ENCODE measurements at places on chromosomes 1 and 21.

- DNase-seq, result no peak
Measured at GRCh38 chr1:87464022-87464490, 135.4 kb downstream of the LMO4 start.

DNA sequence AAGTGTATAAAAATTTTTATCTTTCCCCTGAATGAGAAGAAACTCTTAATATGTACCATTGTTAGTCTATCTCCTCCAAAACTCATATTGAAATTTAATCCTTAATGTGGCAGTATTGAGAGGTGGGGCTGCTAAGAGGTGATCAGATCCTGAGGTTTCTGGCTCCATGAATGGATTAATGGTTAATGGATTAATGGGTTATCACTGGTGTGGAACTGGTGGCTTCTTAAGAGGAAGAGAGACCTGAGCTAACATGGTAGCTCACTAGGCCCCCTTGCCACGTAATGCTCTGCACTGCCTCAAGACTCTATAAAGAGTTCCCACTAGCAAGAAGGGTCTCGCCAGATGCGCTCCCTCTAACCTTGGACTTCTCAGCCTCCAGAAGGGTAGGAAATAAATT lies 70.6 kb upstream of the ZBTB18 start:
- no peak for DNase-seq

DNA sequence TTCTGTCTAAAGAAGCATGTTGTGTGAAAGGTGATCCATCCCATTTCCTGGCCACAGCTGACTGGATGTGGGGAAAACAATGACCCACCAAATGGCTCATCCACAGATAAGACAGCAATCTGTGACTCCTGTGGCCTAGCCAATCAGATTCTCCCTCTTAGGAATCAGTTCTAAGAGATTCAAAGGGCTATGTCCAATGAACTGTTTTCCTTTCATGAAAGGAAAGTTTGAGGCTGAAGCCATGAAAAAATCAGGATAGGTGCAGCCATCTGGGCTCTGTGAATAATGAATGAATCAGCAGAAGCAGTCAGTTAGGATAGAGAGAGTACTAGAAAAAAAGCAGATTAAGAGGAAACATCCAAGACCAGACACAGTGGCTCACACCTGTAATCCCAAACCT lies 164.7 kb downstream of the NRIP1 start:
- DNase-seq, result no peak

GRCh38 chr1:245952383-245953026 lies 554.6 kb downstream of the SMYD3 start:
- no peak for DNase-seq

GRCh38 chr1:113415310-113416070 lies 25.2 kb downstream of the MAGI3 start:
- no peak for DNase-seq

DNA sequence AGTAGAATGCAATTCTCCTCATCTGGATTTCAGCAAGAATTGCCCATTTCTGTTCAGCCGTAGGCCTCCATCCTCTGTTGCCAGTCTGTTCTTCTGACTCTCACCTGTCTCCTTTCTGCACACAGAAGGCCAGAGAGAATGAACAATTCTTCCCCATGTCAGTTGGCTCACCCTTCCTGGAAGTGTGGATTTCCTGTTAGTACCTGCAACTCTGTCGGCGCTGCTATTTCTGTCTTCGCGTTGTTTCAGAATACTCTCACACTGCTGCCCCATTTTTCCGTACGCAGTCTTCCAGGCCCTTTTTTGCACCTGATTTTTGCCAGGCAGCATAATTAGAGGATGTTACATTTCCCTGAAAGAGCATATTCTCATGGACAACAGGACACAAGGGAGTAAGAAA lies 200.7 kb downstream of the FGGY start:
- DNase-seq, result no peak

GRCh38 chr1:45385302-45385701 lies 45.1 kb upstream of the MUTYH start:
- DNase-seq, result no peak

GRCh38 chr1:230913496-230913895 lies 45.2 kb upstream of the C1orf198 start:
- no peak for DNase-seq

DNA sequence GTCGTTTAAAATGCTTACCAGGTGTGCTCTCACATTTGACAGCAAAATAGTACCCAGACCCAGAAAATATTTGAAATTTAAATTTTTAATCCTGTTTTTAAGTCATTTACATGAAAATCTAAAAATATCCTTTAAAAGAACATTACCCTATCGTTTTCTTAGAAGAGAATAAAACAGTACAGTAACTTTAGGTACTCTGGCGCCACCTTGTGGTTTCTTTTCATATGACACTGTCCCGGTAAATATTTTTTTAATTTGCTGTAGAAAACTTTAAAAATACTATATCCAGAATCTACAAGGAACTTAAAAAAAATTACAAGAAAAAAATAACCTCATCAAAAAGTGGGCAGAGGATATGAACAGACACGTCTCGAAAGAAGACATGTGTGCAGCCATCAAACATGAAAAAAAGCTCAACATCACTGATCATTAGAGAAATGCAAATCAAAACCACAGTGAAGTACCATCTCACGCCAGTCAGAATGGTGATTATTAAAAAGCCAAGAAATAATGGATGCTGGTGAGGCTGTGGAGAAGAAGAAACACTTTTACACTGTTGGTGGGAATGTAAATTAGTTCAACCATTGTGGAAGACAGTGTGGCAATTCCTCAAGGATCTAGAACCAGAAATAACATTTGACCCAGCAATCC lies 129.2 kb downstream of the RGS21 start:
- DNase-seq, result peak; percentile 56

DNA sequence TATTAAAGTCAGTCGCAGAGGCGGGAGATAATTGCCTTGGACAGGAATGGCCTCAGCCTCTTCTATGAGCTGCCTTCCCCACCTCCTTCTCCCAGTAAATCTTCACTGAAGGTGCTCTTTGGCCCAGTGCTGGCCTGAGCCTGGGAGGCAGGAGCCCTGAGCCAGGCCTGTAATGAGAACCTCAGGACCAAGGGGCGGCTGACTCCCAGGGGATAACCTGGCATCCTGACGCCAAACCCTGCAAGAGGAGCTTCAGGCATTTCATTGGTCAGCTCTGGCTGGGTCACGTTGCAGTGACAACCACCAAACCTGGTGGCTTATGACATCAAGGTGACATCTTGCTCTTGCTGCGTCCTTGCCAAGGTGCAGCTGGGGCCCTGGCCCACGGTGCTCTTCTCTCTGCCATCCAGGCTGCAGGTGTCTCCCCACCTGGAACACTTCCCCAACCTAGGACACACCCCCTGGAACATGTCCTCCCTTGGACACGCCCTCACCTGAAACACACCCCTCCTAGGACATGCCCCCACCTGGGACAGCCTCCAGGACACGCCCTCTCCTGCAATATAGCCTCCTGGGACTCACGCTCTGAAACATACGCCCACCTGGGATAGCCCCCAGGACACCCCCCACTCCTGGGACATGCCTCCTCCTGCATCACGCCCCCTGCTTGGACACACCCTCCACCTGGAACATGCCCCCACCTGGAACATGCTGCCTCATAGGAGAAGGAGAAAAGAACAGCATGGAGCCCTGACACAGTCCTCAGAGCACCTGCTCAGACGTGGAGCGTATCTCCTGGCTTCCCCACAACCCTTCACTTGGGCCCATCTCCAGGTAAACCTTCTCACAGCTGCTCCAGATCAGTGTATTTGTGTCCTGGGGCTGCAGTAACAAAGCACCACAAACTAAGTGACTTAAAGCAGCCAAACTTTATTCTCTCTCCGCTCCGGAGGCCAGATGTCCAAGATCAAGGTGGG lies 333.6 kb downstream of the NPHP4 start:
- no peak for DNase-seq

DNA sequence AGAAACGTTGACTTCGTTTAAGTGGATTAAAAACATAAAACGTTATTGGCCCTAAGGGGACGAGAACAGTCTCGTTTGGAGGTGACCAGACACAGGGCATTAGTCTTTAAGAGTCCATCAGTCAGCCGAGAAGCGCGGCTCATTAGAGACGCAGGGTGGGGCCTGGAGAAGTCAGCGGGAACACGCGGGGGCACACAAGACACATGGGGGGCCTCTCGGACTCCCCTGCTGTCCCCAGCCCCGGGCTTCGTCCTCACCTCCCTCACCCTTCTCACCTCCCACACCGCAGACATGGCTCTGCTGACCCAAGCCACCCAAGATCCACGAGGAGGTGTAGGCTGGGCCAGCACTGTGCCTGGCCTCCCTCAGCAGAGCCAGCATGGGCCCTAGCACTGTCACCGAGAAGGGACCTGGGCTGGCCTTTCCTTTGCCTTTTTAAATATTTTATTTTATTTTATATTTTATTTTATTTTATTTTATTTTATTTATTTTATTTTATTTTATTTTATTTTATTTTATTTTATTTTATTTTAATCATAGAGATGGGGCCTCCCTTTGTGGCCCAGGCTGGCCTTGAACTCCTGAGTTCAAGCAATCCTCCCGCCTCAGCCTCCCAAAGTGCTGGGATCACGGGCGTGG lies 48.9 kb downstream of the MORN1 start:
- DNase-seq, result no peak

- peak; percentile 12 for DNase-seq
Measured at GRCh38 chr1:67144696-67145095, 9.9 kb upstream of the C1orf141 start.

DNA sequence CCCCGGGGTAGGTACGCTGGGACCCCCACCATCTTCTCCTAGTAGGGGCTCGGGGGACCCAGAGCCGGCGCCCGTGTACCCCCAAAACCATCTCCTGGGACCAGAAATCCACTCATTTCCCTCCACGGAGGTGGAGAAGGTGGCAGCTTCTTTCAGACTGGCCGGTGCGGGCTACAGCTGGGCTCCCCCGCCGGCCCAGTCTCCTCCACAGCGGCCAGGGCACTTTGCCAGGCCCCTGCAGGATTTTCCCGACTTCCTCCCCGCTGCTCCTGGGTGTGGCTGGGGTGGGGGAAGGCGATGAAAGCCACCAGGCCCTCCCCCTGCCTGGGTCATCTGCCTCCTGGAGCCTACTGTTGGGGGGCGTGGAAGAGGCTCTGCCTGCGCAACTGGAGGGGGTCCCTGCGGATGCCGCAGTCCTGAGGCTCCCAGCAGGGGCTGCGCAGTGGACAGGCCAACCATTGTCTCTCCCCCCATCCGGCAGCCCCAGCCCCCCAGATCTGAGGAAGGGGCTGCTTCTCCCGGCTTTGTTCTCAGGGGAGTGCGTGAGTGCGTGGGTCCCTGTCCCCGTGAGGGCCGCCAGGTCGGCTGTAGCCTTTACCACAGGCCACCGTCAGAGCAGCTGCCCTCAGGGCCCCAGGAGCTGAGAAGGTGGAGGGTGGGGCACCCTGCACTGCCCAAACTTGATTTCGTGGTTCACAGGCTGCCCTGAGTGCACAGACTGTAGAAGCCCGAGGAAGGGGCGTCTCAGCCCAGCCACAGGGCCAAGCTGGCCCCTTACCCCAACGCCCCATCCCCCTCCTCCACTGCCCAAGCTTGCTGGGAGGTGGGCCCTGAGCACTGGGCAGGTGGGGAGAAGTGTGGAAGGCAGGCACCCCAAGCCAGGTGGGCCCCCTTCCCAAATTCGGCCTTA lies 1.3 kb downstream of the AGRN start:
- DNase-seq, result no peak

DNA sequence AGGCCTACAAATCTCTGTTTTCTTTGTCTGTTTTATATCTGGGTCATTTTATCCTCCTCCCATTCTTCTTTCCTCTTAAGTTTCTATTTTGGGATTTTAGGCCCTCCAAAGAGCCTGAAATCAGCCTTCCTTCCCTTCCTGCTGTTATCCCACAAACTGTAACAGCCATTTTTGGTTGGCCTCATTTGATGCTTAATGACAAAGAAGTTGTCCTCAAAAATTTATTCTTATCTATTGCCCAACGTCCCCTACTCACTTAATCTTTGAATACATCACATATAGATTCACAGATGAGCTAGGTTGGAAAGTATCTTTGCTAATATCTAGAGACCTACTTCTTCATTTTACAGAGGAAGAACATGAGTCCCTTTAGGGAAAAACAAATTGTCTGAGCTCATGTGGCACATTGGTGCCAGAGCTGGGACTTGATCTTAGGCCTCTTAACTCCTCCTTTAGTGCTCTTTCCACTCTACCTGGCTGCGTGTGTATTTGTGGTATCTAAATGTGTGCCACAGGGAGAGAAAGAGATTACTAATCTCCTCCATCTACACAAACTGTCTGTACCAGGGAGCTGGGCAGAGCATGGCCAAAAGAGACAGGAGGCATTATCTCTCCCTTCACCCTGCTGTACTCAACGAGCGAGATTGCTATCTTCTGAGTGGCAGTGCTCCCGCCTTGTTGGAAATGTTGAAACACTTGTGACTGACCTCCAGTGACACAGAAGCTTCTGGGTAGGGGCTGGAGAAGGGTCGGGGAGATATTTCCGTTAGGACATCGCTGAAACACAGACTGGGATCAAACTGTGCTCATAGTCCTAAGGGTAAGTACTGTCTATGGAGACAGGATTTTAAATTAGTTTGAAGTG lies 30.1 kb downstream of the RHEX start:
- no peak for DNase-seq

- DNase-seq, result no peak
Measured at GRCh38 chr1:11061652-11062365, 2.0 kb upstream of the SRM start.

DNA sequence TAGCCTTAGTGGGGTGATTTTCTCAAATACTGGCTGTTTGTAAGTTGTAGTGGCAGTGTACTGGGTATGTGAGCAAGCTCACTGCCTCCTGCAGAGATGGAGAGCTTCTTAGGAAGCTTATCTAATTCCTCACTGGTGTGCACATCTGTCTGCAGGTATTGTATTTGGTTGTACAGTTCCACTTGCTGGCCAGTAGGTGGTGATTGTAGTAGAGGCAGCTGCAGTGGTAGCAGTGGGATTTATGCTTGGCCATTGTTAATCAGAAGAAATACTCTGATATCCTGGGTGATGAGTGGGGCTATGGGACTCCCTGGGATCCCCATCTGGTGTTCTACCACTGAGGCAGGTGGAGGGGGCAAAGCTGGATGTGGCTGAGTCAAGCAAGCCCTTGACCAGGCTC lies 276.1 kb upstream of the SPAG17 start:
- no peak for DNase-seq

GRCh38 chr21:31282095-31282709 lies 61.9 kb downstream of the TIAM1 start:
- DNase-seq, result no peak

DNA sequence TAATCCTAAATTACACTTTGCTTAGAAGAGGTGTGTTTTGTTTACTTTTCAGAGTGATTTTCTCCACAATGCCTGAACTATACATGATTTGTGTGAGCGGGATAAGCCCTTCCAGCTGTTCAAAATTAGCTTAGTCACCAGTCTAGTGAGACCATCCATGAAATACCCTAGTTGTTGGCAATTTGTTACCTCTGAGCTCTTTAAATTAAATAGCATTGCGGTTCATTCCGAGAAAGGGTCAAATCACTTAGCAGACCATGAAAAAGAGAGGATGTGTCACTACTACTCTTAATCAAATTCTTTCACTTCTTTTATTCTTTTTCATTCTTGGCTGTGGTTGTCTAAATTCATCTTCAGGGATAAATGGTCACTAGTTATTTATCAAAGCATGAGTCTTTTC lies 11.9 kb upstream of the VAV3 start:
- no peak for DNase-seq

DNA sequence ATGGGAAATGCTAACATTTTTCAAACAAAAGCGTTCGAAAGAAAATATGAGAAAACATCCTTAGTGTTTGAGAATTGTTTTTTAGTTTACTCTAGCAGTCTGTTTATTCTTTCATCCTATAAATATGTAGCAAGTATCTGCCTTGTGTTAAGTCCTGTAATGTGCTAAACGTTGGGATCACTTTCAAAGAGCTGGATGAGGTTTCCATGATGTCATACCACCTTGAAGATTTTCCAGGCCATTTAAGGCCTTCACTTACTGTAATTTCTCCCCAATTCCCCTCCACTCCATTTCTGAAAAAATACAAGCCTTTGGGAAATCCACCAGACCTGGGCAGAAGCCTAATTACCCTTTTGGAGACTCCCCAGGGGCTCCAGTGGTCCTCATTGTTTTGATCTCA lies 24.2 kb upstream of the CTBS start:
- DNase-seq, result no peak

Measured in CD4-positive, alpha-beta T cell treated with Interleukin-4 for 1 hour (primary cell).